ENCODE measurements at places on chromosomes 6 and 20.

DNA sequence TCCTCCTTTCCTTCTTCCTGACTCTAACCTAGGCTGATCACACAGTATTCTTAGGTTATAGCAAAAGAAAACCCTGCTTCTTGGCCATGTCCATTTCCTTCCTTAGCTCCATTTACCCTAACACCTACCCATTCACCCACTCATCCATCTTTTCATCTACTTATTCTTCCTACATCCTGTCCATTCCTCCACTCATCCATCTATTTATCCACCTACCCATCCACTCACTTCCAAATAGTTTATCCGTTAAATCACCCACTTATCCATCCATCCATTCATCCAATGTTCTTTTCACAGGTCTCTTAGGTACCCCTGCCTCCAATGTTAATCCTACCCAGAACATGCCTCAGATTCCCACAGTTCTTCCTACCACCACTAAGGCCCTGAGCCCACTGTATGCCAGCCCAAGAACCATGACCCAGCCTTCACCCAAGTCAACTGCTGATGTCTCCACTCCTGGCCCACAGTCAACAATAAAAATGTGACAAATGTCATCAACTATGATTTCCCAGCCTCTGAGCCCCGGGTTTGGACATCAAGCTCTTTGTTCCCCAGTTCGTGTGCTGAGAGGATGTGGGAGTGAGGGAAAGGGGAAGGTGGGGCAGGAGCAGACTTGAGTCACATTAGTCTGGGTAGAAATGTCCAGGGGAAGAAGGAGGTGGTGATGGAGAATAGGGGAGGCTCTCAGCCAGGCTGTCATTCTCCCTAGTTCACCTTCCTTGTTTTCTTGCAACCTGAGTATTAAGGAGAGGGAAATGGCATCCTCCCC is 24.4 kb downstream of the TREML4 start:
- DNase-seq = no peak

- DNase-seq = no peak
Observed at GRCh38 chr6:131408811-131409210, 164.2 kb upstream of the ARG1 start.

DNA sequence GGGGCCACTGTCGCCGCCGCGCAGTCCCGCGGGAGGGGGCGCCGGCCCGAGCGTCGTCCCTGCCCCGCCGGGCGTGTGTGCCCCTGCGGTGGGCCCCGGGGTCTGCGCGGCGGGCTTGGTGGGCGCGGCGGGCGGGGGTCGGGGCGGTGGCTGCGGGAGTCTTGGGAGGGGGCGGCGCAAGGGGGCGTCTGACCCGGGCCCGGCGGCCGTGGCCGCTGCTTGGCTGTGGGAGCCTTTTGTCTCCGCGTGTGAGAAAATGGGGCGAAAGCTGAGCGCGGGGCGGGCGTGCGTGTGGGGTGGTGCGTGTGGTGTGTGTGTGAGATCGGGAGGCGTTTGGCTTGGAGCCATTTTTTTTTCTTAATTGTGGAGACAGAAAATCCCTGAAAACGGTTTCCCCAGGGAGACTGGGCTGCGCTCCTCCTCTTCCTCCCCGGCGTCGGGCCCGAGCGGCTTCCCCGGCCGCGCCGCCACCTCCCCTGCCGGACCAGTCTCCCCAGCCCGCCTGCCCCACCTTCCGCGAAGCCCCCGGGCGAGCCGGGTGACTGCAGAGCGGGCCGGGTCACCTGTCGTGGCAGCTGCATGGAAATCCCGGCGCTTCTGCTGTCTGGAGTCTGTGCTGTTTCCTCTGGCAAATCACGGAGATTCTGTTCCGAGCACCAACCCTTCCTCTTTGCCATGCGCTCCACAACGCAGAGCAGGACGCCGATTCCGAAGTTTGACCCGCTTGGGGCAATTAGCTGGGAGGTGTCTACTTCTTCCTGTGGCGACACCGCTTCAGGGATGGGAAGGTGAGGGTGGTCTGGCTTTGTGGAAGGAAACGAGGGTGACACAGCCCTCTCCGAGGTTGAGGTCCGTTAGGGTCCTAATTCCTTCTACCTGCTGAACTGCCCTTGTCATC is 64.4 kb downstream of the GTF2H5 start:
- peak; percentile 36 for DNase-seq

- DNase-seq = no peak
Observed at GRCh38 chr6:30487926-30488325, 1.4 kb upstream of the HLA-E start.

DNA sequence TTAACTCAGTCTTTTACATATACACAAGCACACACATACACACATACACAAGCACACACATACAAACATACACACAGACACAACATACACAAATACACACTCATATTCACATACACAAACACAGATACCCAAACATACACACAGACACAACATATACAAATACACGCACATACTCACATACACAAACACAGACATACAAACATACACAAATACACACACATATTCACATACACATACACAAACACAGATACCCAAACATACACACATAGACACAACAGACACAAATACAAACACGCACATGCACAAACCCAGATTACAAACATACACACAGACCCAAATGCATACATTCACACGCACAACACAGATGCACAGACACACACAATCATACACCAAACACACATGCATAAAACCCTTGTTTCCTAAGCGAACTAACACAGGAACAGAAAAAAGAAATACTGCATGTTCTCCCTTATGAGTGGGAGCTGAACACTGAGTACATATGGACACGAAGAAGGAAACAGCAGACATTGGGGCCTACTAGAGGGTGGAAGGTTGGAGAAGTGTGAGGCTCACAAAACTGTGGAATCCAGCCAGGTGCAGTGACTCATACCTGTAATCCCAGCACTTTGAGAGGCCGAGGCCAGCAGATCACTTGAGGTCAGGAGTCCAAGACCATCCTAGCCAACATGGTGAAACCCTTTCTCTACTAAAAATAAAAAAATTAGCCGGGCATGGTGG is 34.2 kb downstream of the PIM1 start:
- DNase-seq = peak; percentile 79

DNA sequence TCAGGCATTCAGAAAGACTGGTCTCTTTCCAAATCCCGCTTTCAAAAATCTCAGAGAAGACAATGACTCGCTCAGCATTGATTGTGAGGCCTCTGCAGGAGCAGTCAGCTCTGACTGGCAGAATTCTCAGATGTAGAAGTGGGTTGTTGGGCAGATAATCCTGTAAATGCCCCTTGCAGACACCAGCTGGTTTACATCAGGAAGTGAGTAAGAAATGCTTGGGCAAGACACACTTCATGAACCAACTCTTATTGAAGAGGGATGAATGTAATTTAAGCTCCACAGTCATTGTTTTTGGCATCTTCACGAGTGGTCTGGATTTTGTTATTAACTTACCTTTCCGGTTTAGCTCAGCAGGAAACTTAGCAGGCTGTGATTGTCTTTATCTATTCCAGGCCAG is 166.6 kb downstream of the PLCB4 start:
- DNase-seq = no peak

DNA sequence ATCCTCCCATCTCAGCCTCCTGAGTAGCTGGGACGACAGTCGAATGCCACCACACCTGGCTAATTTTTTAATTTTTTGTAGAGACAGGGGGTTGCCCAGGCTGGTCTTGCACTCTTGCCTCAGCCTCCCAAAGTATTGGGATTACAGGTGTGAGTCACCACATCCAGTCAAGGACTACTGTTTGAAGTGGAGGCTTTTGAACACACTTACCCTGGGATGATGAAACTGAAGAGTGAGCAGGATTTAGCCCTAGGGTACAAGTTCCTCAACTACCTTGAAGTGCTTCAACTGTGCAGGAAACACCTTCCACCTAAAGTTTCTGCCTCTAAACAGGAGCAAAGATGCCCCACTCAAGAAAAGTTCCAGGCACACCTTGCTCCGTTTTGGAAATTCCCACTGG is 15.7 kb upstream of the PARD6B start:
- DNase-seq = no peak

DNA sequence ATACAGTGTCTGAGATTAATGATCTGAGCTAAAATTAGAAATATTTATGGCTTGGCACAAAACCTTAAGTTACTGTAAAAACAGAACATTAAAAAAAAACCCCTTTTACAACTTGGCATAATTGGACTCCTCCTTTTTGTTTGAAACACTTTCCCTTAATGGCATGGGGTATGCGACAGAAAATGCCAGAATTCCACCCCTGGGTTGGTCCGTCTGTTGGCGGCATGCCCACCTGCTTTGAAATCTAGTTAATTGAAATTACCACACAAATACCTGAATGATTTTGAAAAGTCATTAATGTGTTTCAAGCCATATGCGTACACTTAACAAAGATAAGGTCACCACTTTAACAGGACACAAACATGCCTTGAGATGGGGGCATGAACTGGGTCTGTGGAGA is 175.1 kb upstream of the FOXQ1 start:
- no peak for DNase-seq

DNA sequence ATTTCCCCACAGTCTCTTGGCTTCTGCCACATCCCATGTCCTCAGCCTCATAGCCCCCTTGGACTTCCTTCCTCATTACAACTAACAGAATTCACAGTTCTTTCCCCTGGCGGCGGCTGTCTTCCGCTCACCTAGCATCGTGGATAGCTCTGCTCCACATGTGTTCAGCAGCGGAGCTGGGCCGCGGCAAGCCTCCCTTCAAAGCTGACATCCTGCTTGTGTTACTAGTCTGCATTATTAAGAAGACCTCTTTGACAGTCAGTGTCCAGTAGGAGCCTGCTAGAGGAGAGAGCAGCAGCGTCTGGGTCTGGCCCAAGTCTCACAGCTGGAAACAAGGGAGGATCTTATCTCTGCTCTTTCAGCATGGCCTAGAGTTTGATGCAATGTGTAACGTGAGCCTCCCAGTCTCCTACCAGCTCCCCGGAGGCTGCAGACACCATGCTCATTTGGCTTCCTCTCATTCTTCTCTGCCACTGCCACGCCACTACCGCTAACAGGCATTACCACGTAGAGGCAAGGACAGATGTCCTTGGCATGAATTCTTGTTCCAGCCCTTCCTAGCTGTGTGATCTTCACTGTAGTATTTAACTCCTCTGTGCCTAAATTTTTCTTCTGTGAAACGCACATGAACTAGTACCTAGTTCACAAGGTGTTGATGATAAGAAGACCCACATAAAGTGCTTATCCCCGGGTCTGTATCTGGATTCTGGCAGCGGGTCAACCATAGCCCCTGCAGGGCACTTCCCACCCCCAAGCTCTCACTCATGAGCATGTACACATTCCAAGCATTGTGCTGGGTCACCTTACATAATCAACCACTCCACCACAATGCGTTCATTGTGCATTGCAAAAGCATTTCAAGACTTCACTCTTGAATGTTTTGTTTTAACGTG is 107.1 kb upstream of the BACH2 start:
- no peak for DNase-seq

GRCh38 chr20:34004790-34005457 is 11.2 kb downstream of the RALY start:
- no peak for DNase-seq

DNA sequence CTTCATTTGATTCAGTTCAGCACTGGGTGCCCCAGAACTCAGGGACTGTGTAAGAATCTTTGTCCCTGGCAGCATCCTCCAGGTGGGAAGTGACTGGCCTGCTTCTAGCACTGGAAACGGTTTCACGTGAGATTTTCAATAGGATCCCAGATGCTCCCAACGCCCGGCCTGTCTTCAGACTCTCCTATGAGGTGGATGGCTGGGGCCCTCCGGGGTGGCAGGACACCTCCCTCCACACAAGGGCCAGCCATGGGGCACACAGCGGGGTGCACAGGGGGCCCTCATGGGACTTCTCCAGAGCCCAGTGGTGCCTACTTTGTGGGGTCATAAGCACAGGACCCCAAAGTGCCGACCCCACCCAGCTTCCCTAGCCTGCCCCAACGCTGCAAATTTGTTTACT is 72.8 kb downstream of the SMOC2 start:
- no peak for DNase-seq

- no peak for DNase-seq
Observed at GRCh38 chr6:138456401-138456790, 42.9 kb downstream of the NHSL1 start.

GRCh38 chr20:5181492-5181891 is 54.7 kb downstream of the CDS2 start:
- no peak for DNase-seq

DNA sequence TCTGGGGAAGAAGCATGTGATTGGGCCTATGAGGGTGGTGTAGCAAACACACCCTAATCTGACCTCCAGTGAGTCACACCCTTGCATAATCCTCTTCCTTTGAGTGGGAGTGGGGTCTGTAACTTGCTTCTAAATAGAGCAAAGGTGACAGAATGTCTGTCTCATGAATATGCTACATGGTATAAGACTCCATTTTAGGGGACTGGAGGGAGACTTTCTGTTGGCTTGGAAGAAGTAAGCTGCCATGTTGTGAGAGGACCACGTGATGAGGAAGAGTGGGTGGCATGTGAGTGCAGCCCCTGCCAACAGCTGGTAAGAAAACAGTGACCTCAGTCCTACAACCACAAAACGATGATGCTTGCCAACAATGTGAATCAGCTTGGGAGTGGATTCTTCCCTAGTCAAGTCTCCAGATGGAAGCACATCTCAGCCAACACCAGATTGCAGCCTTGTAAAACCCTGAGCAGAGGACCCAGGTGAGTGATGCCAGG is 3.7 kb downstream of the AK9 start:
- peak; percentile 53 for DNase-seq

DNA sequence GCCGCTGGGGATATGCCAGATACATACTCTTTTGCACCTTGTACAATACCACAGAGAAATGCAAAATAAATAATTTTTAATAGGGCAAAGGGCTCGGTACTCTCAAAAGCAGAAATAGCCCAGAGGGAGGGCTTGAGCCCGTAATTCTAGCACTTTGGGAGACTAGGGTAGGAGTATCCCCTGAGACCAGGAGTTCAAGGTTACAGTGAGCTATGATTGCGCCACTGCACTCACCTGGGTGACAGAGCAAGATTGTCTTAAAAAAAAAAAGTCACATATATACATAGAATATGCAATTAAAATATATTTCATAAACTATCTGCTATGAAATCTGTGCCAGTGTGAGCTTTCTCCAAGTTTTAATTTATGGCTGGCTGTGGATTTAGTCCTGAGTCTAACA is 818 bp upstream of the TRMT11 start:
- DNase-seq = no peak

DNA sequence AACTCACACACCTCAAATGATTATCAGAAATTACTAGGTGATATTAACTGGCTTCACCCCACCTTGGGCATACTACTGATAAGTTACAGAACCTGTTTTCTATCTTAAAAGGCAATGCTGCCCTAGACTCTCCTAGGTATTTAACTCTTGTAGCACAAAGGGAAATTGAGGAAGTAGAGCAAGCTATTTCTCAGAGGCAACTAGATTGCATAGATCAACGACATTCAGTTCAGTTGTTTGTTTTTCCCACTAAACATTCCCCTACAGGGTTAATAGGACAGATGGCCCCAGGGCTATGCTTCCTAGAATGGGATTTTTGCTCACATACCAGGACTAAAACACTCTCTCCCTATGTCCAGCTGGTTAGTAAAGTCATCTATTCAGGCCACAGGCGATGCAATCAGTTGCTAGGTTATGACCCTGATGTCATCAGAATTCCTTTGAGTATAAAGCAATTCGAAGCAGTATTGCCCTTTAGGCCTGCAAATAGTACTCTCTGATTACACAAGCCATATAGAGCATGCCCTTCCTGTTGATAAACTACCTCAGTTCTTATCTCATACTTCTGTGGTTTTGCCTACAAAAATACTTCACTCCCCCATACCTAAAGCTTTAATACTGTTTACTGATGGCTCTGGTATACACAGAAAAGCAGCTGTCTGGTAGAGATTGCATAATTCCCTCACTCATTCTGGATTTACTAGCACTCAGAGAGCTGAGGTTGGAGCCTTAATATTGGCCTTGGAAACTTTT is 67.4 kb upstream of the ASCC3 start:
- peak; percentile 23 for DNase-seq

GRCh38 chr6:56932910-56933477 is 21.9 kb upstream of the BEND6 start:
- no peak for DNase-seq
